ENCODE measurements at places on chromosomes 7 and 10.

GRCh38 chr7:31077484-31078362 lies 25.6 kb downstream of the ADCYAP1R1 start:
- no peak for DNase-seq

- DNase-seq: no peak
Measured at GRCh38 chr7:96100737-96101136, 221.2 kb downstream of the SLC25A13 start.

DNA sequence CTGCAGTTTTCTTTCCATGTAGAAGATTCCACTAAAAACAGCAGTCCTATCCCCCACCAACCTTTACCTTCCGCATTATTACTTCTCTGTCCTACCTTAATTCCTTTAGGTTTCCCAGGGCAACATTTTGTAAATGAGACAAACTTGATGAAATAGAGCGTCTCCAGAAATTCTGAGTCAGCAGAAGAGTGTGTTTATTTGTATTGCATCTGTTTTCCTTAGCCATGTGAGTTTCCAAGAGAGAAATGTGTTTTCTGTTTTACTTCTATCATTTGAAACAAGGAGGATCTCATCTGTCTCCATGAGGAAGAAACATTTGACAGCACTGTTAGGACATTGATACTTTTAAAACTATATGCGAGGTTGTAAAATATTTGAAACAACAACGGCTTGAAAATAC lies 244.2 kb upstream of the PLXDC2 start:
- DNase-seq: no peak

GRCh38 chr10:114704679-114705078 lies 46.6 kb upstream of the ABLIM1 start:
- no peak for DNase-seq

DNA sequence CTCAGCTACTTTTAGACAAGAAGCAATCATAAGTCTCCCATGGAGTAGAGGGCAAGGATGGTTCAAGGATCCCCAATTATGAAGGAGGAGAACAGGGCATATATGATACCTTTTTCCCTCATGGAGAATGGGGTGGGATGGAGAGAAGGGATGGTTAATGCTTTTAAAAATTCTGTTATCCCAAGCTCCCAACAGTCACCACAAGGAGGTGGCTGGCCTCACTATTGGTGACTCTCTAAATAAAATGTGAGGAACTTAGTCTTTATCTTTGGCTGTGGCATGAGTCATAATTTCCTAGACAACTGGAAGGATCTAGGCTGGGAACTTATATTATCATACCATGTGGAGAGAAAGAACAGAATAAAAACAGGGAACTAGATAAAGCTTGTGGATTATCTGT lies 297.0 kb downstream of the PHTF2 start:
- DNase-seq: no peak

GRCh38 chr7:5020098-5020497 lies 25.6 kb upstream of the RBAK start:
- DNase-seq: no peak

GRCh38 chr10:98374217-98374985 lies 40.6 kb downstream of the PYROXD2 start:
- DNase-seq: no peak

DNA sequence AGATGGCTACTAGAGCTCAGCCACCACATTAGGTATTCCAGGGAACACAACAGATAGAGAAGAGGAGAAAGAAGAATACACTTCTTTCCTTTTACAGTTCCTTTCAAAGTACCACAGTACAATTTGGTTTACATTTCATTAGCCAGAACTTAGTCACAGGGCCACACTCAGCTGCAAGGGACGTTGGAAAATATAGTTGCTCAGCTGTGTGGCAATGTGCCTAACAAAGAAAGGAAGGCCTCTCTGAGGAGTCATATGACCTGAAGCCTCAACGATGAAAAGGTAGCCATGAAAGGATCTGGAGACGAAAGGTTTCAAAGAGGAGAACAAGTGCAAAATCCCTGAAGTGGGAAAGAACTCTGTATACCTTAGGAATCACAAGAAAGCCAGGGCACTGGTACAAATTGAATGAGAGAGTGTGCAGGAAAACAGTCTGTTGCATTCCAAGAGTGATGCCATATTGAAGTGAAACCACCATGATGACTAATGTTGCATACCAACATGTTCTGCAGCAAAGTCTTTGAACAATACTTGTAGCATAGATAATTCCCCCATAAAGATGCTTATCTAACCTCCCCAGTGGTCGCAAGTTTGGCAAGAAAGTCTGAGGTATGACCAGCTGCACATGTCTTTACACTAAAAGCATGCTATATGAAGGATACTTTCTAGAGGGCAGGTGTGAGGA lies 278.9 kb downstream of the HPSE2 start:
- no peak for DNase-seq

DNA sequence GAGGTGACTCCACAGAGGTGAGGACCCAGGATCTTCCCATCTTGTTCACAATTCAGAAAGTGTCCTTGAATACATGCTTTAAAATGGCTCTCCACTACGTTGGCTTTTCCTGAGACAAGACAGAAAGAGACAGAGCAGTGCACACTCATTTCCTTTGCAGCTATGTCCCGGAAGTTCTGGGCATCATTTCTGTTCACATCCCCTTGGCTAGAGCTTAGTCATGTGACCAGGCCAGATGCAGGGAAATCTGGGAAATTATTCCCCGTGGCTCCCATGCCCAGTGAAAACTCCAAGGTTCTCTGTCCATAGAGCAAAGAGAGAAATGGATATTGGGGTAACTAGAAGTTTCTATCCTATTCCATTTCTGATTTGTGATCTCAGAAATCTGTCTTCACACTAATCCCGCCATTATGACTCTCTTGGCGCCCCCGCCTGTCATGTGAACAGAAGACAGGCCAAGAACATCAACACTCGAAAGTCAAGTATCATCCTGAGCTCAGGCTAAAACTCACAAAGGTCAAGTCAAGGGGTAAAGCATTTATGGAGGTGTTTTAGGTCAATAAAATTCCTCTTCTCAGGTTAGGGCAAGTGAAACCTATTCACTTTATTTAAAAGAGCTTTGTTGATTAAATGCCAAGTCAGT lies 251.4 kb upstream of the HABP2 start:
- DNase-seq: no peak

DNA sequence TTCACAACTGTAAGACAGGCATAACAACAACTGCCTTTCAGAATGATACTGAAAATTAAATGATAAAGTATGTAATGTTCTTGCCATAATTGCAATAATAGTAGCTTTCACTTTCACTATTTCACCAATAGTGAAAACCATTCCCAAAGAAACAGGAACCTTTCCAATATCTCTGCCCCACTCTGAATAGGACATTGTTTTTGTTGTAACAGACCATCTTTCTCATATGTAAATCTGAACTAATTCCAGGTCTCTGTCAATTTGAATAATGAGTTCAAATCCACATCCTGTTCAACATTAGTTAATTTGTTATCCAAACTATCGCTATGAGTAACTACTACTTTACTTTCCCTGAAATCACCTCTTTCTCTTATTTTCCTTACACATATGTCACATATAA lies 148.0 kb downstream of the LRRN3 start:
- DNase-seq: no peak

DNA sequence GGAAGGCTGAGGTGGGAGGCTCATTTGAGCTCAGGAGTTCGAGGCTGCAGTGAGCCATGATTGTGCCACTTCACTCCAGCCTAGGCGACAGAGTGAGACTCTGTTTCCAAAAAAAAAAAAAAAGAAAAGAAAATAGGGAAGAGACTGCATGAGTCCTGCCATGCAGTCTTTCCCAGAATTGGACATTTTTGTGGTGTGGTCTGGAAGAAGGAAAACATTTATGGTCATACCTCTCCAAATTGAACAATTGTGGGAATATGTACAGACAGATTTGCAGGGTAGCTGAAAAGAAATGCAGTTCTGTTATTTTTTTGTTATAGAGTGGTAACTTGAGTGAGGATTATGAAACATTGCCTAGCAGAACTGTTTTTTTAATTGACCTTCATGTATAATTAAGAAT lies 198.1 kb downstream of the AUTS2 start:
- DNase-seq: no peak

DNA sequence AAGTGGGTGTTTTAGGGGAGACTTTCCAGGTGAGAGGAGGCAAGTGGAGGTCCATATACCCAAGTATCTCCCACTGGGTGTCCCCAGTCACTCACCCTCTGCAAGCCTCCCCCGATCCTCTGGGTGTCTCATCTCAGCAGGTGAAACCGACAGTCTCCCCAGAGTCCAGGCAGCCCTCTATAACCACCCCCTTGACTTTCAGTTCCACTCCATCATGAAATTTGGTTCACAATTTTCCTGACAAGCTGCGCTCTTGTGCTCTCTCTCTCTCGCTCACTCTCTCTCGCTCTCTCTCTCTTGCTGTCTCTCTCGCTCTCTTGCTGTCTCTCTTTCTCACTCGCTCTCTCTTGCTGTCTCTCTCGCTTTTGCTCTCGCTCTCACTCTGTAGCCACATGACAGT lies 8.1 kb upstream of the RABGEF1 start:
- no peak for DNase-seq

Measured in stimulated activated CD4-positive, alpha-beta T cell treated with anti-CD3 and anti-CD28 coated beads, TNF-alpha, amount 100 ng/mL, for 4 hours (primary cell).